ENCODE measurements at places on chromosomes 6 and 20.

- peak; percentile 61 for DNase-seq
These were observed 613 bp upstream of the DLL1 start for GRCh38 chr6:170291271-170292110.

DNA sequence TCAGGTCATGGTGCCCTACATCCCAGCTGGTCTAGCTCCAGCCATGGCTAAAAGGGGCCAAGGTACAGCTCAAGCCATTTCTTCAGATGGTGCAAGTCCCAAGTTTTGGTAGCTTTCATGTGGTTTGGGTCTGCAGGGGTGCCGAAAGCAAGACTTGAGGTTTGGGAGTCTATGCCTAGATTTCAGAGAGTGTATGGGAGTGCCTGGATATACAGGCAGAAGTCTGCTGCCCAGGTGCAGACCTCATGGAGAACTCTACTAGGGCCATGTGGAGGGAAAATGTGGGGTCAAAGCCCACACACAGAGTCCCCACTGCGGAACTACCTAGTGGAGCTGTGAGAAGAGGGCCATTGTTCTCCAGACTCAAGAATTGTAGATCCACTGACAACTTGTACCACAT, 1000.9 kb upstream of the ADGRB3 start:
- no peak for DNase-seq

- no peak for DNase-seq
These were observed 327.5 kb downstream of the SYNE1 start for GRCh38 chr6:152309648-152310047.

GRCh38 chr6:65638047-65638831, 68.8 kb downstream of the EYS start:
- no peak for DNase-seq

DNA sequence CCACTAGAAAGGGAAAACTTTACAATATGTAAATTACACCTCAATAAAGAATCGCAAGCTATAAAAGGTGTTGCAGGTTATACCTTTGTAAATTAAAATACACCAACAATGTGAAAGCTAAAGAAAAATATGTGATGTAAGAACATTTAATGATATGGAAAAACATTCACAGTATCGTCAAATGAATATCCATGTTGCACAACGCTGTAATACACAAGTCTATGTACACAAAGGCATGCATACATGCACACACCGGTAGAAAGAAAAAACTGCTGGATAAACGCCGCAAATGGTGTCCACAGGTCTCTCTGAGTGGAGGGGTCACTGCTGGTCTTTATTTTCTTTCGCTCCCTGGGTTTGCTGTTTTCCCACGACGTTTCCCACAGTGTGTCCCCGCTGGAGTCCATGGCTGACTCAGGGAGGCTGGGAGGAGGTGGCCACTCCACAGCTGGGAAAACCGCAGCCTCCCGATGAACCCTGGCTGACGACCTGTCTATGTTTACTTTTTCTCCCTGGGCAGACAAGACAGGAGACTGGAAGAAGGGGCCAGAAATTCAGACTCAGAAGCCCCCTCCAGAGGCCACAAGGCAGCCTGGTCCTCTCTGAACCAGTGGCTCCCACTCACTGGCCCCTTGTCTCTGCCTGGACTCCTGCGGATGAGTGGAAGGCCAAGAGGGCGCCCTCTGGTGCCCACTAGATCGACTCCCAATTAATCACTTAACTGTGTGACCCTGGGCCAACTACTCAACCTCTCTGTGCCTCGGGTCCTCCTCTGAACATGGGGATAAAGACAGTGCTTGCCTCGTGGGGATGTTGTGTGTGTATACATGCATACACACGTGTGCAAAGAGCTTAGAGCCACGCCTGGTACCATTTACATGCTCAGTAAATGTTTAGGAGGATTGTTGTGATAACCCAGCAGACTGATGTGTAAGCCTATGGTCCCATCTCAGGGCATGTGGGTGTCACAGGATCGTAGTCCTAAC, 12.8 kb upstream of the BPI start:
- no peak for DNase-seq
